ENCODE measurements at places on chromosomes 7 and 10.

GRCh38 chr7:105493196-105493922, 28.7 kb downstream of the PUS7 start:
- no peak for DNase-seq

DNA sequence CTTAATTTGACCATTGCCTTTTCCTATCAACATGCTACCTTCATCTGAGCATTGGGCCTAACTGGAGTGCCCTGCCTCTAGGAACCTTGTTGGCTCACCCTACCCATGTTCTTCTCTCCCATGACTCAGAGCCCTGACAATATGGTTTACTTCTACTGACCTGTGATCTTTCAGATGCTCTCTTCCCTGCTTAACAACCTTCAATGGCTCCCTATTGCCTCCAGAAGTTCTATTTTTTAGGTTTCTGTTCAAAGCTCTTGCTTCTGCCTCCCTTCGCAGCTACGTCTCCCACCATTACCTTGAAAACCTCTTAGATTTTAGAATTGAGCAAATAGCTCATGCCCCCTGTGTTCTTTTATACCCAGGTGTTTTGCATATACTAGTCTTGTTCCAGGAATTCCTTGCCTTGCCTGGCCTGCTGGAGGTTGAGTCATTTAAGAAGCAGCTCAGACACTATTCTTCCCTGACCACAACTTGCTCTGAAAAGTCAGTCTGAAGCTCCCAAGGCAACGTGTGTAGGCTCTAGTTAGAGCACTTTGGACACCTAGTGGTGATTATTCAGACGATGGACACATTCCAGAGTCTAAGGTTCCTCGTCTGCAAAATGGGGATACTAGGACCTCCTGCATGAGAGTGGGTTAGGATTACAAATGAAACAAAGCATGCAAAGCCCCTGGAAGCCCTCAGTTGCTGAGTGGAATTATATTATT, 64.4 kb upstream of the EMX2 start:
- DNase-seq, result no peak

DNA sequence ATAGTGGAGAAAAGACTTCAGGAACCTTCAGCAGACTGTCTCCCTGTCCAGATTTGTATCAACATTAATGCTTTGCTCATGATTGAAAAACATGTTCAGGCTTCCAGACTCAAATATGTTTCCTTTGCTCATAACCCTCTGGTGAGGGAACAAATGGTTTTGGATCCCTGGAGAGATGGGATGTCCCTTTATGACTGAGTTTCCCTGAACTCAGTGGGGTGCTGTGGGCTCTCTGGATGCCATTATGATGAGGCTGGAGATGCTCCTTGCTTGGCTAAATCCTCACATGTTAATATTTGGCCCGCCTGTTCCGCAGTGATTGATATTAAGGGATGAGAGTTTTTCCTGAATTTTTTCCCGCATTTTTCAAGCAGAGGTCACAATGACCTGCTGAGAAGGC, 749.4 kb downstream of the SUGCT start:
- no peak for DNase-seq

DNA sequence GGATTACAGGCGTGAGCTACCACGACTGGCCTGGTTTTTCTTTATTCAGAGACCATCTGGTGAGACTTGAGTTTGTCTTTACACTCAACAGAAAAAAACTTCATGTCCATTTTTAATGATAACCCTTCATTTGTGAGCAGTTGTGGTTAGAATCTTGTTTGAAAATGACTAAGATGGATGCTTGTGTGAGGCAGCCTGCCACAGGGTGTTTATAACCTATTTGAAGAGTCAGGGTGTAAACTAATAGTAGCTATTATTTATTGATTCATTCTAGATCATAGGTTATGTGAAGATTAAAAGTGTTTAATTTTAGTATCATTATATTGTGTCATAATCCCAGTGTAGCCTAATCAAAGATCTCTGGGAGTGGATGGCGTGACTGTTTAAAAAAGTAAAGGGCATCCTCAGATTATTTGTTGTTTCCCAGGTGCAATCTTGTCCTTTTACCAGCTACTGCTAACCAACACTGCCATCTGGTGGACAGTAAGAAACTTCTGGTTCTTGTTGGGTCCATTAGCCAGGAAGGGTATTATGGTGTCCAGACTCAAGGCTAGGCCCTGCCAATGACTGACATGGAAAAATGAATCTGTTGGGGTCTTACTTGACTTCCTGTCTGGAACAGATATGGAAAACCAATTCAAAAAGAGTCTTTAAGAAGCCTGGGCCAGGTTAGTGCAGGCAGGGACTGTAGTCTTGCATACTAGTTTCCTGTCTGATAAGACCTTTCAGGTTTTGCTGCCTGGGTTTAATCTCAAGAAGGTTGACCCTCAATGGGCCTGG, 24.9 kb downstream of the NRBF2 start:
- DNase-seq, result peak; percentile 62

- peak; percentile 39 for DNase-seq
Observed at GRCh38 chr7:134701272-134701671, 54.6 kb downstream of the BPGM start.

DNA sequence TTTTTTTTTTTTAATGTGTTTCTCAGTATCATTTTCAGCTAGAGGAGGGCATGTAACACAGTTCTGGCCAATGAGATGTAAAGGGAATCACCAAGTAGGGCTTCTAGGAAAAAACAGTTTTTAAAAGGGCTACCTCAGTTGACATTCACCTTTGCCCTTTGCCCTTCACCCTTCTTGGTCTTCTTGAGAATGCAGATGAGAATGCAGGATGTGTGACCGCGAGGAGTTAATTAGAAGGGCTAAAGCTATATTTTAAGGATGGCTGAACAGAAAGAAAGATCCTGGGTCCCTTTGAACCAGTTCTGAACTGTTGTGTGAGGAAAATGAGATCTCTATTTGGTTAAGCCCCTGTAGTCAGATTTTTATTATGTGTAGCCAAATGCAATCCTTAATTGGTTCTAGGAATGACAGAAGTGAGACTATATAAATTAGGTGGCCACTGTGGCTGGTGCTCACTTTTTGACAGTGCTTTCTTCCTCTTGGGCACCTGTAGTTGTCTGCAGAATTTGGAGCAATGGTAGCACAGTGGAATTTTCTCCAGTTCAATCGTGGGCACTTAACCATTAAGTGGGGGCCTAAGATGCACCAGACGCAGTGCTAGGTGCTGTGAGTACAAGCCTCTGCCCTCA, 21.1 kb upstream of the TOMM7 start:
- no peak for DNase-seq

Measured in KBM-7 (cell line).